ENCODE measurements at places on chromosomes 13 and 19.

DNA sequence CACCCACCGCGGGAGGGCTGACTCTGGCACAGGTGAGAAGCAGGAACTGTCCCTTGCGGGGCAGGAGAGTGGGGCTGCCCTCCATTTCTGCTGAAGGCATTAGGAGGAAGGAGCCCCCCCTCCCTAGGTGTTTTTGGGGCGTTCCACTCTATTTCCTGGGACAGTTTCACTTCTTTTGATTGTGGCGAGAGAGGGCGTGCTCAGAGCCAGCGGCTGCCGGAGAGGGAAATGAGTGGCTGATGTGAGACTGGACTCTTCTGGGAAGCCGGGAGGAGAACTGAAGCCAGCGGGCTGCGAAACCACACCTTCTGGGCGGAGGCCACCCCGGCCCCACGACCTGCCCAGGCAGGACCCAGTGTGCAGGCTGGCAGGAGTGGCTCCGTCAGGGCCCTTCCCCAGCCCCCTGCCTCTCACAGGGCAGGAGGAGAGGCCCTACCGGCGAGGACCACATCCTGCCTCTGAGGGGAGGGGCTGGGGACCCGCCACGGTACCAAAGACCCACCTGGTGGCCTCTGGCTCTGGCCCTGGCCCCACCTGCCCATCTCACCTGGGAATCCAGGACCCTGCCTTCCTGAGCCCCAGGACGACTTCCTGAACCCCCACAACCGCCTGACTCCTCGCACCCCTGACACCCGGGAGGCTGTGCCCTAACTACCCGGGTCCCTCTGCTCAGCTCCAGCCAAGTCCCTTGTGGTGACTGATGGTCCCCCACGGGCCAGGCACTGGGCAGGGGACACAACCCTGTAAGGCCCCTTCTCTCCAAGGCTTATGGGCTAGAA, 25.9 kb downstream of the MPND start:
- peak; percentile 35 for DNase-seq

DNA sequence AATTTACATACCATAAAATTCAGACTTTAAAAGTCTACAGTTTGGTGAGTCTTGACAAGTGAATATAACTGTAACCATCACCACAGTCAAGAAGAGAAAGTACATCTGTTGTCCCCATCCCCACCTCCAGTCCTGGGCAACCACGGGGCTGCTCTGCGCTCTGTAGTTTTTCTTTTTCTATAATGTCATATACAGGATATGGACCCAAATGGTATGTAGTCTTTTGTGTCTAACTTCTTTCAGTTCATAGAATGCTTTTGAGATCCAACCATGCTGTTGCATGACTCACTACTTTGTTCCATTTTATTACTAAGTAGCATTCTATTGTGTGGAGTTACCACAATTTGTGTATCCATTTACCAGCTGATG, 103.9 kb downstream of the DOCK9 start:
- DNase-seq, result no peak

GRCh38 chr13:94568443-94568842, 27.5 kb downstream of the TGDS start:
- DNase-seq, result no peak

DNA sequence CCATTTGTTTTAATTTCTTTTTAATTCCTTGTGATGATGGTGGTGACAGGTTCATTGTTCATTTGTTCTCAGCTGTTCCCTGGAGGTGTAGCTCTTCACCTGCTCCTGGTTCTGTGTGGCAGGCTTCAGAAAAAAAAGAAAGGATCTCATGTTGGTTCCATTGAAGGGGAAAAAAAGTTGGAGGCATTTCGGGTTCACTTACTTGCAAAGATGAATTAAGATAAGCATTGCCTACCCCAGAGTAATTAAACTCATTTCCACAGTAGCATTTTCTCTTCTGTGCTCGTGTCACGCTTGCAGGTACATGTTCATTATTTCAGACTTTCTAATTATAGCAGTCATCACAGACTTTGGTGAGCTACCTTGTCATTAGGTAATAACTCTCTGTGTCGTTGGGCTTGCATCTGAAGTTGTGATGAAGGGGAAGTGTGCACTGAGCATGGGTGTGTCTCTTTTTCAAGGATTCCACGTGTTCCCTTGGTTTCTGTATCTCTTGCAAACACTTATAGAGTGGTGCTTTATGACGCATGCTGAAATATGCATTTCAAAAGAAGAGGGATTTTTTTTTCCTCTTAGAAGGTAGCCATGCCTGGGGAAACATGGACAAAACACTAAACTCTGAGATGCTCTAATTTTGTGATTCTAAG, 69.1 kb downstream of the MTUS2 start:
- DNase-seq, result no peak

- no peak for DNase-seq
Observed at GRCh38 chr13:20182231-20182846, 10.4 kb downstream of the GJB2 start.

DNA sequence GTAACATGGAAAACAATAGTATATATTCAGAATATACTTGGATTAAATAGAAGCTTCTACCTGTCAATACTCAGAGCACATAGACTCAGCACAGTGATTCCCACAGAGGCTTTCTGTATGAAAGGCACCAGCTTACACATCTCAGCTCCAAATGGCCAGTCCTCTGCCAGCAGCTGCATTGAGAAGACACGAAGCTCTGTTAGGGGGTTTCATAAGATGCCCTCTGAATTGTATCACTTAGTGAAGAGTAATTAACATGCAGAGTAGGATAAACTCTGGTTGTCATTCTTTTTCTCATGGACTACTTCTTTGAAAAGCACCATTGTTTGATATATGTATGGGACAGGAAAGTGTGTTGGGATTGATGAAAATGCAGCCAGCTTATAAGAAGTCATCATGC, 15.2 kb downstream of the EDNRB start:
- no peak for DNase-seq

DNA sequence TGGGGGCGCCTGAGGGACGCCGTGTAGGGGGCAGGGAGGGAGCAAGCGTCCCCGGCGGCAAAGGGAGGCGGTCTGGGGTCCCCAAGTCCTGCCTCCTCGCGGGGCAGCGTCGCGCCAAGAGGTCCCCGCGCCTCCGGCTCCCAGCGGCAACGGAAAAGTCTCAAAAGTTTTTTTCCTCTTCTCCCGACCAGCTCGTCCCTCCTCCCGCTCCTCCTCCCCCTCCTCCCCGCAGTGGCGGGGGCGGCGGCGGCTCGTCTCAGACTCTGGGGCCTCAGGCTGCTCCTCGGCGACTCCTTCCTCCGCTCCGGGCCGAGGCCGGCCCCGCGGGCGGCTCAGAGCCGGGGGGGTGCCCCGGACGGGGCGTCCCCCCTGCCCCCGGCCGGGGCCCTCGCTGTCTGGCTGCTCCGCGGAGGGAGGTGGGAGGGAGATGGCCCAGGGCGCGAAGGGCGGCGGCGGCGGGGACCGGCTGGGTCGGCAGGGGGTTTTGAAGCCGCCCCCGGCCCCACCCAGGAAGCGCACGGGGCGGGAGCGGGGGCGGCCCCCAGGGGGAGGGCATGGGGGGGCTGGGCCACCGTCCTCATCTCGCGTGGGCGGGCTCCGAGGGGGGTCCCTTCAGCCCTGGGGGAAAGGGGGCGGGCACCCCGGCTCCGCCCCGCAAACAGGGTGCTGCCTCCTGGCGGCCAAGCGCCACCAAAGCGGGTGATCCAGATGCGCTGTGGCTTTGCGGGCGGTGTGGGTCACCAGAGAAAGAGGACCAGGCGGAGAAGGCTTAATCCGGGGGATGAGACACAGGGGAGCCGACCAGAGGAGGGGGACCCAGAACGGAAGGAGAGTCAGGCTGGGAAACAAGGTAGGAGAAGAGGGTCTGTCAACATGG, at the start of gene TGFB1:
TSS of gene TGFB1 (minus strand) at position 457 of the 877 bp plus-strand sequence. CDS start 878 bp downstream, outside the sequence.
- DNase-seq, result peak; percentile 91

DNA sequence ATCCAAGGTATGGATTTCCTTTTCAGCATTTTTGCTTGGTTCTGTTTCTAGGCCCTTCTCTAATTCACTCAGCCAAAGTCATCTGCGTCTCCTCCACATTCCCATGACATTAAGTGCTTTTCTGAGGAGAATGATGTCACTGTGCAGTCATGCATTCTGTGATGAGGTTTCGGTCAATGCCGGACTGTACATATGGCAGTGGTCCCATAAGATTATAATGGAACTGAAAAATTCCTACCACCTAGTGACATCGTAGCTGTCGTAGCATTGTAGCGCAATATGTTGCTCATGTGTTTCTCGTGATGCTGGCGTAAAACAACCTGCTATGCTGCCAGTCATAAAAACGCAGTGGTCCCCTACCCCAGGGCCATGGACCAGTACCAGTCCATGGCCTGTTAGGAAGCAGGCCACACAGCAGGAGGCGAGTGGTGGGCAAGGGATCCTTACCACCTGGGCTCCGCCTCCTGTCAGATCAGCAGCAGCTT, 63.4 kb upstream of the TNFRSF19 start:
- no peak for DNase-seq

- no peak for DNase-seq
Observed at GRCh38 chr19:1534972-1535371, 11.1 kb downstream of the PLK5 start.

- no peak for DNase-seq
Observed at GRCh38 chr19:42276821-42277220, 7.8 kb downstream of the CIC start.

DNA sequence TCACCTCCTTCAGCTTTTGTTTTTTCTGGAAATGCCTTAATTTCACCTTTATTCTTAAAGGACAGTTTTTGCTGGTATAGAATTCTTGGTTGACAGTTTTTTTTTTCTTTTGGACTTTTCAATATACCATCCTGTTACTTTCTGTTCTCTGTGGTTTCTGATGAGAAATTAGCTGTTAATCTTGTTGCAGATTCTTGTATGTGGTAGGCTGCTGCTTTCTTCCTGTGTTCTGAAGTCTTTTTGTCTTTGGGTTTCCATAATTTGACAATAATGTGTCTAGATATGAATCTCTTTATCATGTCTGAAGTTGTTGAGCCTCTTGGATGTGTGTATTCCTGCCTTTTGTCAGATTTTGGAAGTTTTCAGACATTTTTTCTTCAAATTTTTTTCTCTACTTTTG, 12.0 kb downstream of the ZNF283 start:
- no peak for DNase-seq

GRCh38 chr19:38304866-38305429, 897 bp downstream of the C19orf33 start:
- no peak for DNase-seq

DNA sequence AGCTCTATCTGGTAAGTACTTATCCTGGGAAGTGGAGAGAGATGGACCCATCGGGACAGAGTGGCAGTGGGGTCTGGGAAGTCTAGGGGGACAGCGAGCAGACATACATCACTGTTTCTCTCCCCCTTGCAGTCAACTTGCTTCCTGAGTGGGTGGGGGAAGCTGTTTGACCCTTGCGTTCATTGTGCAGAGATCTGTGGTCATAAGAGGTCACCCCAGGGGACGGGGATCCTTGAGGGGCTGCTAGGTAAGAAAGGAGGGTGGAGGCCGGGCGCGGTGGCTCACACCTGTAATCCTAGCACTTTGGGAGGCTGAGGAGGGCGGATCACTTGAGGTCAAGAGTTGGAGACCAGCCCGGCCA, 474 bp downstream of the ARHGEF18 start:
- DNase-seq, result no peak

GRCh38 chr19:19470579-19470978, 44.8 kb downstream of the TSSK6 start:
- no peak for DNase-seq

GRCh38 chr13:29323954-29324353, 271.5 kb downstream of the SLC7A1 start:
- DNase-seq, result no peak

DNA sequence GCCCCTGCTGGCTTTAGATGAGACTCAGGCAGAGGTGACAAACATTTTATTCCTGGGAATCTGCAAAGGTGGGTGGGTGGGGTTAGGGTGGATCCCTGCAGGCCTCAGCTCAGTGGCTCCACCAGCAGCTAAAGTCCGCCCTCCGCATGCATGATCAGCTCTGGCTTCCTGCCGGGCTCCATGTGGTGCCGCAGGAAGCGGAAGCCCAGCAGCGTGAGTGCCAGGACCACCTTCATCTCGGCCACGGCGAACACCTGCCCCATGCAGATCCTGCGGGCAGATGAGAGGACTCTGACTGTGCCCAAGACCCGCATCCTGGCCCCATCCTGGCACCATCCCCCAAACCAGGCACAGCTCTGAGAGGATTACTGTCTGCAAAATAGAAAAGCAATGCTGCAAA, 26.3 kb downstream of the CYP4F2 start:
- DNase-seq, result no peak

GRCh38 chr19:34217952-34218817, 36.2 kb upstream of the GARRE1 start:
- peak; percentile 30 for DNase-seq

- no peak for DNase-seq
Observed at GRCh38 chr13:48500652-48501197, 32.2 kb downstream of the RCBTB2 start.

GRCh38 chr13:45548281-45548680, 67.3 kb downstream of the ERICH6B start:
- DNase-seq, result no peak

- DNase-seq, result no peak
Observed at GRCh38 chr13:45690636-45691035, 11.5 kb upstream of the CBY2 start.

DNA sequence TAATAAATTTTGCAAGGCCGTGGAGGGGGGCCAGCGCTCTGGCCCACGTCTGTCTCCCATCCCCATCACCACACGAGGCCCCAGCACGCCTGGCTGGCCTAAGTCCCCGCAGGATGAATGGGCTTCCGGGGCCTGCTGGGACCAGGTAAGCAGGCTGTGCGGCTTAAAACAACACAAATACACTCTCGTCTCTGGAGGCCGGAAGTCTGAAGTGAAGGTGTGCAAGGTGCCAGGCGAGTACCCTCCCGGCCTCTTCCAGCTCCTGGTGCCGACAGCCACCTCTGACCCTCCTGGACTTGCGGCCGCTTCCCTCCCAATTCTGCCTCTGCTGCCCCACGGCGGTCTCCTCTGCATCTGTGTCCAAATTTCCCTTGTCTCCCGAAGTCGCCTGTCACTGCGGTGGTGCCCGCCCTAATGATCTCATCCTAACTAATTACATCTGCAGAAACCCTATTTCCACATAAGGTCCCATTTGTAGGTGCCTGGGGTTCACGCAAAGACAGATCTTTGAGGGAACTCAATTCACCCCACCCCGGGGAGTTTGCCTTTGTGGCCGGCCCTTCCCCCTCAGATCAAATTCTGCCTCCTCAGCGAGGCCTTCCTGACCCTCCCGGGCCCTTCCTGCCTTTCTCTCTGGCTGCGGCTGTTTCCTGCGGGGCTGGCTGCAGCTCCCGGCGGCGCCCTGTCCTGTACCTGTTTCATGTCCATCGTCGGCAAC, 8.1 kb upstream of the PTBP1 start:
- no peak for DNase-seq

GRCh38 chr13:79711631-79712030, 230.7 kb downstream of the NDFIP2 start:
- DNase-seq, result no peak

GRCh38 chr13:21010621-21011020, 50.8 kb downstream of the LATS2 start:
- no peak for DNase-seq

- DNase-seq, result peak; percentile 33
Observed at GRCh38 chr13:19782049-19782726, 557 bp downstream of the PSPC1 start.

- DNase-seq, result no peak
Observed at GRCh38 chr13:81682081-81682630, 1341.2 kb upstream of the SPRY2 start.

- DNase-seq, result no peak
Observed at GRCh38 chr13:26095846-26096610, 44.2 kb upstream of the SHISA2 start.

GRCh38 chr13:60720590-60720989, 323.6 kb downstream of the TDRD3 start:
- no peak for DNase-seq

- DNase-seq, result no peak
Observed at GRCh38 chr13:20714563-20715329, 11.2 kb downstream of the IL17D start.

Measured in stimulated activated CD4-positive, alpha-beta T cell treated with anti-CD3 and anti-CD28 coated beads, Interleukin-15, amount 100 ng/mL, for 1 hour (primary cell).